ENCODE measurements at places on chromosomes 16 and 17.

DNA sequence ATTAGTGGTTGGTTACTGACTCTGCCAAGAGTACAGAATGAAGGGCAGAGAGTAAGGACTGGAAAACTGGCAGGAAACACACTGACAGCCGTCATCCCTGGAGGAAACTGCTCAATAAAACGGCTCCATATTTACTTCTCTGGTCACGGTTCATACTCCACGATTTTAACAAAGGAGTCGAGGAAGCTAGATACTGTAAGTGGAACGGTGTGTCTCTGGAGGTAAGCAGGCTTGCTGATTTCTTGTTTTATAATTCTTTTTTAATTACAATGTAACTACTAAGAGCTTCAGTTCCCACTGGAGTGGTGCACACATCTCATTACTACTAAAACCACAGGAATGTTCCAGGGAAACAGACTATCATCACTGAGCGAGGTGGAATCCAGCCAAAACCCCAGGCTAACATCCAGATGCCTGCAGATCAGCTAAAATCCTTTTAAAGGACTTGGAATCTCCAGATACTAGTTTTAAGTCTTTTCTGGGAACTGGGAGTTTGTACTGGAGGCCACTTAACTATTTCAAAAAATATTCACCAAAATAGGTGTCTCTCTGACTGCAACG, 17.8 kb downstream of the SERPINF1 start:
- DNase-seq = no peak

- no peak for DNase-seq
These were observed 35.8 kb upstream of the SNN start for GRCh38 chr16:11632455-11632939.

DNA sequence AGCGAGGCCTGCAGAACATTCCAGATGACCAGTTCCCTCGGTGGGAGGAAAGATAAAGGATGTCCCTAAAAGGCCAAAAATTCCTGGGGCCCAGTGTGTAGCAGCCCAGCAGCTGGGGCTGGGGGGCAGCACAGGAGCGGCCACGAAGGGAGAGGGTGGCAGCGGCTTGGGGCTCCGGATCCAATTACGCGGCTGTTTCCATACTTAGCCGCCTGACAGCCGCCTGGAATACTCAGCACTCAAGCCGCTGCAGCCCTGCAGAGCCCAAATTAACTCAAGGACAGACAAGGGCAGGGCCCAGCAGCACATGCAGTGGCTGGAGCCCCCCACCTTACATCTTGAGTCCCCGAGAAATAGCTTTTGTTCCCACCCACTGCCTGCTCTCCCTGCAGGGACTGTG, 1.3 kb downstream of the SRL start:
- DNase-seq = no peak

GRCh38 chr17:41267711-41268110, 2.5 kb downstream of the KRTAP9-6 start:
- DNase-seq = no peak

Data from activated CD4-positive, CD25-positive, alpha-beta regulatory T cell treated with anti-CD3 and anti-CD28 coated beads, Interleukin-2, amount 50 U/mL, for 16 hours (primary cell).